CD4-positive, alpha-beta T cell treated with Interleukin-6 for 4 hours (primary cell): ENCODE measurements at places on chromosomes 1 and 21.

DNA sequence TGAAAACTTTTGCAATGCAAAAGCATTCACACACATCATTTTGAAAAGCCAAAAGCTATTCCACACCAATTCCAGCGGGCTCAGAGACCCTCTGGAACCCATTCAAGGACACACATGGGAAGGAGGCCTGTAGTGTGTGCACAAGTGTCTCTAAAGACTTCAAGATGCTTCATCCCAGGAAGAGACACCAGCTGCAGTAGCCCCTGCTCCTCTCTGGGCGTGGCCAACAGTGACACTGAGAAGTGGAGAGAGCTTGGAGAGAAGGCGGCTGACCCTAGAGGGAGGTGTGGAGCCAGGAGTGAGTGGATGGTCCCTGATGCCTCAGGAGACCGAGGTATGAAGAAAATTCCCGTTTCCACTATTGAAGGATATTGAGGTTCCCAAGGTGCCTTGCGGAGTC lies 14.9 kb upstream of the TNNI1 start:
- no peak for DNase-seq

DNA sequence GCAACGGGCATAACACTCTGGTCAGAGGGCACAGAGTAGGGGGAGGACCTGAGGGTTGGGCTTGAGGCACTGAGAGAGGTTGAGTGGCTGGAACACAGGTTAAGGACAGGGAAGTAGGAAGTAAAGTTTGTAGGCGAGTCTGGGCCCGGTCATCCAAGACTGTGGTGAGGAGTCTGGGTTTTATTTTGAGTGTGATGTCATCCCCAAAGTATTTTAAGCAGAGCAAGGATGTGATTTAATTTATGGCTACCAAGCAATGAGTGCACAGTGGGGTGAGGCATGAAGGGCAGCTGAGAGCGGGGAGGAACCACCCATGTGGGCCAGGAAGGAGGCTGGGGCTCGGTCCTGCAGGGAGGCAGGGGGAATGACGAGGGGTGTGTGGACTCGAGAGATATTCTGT lies 11.2 kb upstream of the VWA5B1 start:
- no peak for DNase-seq

- peak; percentile 18 for DNase-seq
Measured at GRCh38 chr1:84145068-84145467, 997 bp downstream of the PRKACB start.

DNA sequence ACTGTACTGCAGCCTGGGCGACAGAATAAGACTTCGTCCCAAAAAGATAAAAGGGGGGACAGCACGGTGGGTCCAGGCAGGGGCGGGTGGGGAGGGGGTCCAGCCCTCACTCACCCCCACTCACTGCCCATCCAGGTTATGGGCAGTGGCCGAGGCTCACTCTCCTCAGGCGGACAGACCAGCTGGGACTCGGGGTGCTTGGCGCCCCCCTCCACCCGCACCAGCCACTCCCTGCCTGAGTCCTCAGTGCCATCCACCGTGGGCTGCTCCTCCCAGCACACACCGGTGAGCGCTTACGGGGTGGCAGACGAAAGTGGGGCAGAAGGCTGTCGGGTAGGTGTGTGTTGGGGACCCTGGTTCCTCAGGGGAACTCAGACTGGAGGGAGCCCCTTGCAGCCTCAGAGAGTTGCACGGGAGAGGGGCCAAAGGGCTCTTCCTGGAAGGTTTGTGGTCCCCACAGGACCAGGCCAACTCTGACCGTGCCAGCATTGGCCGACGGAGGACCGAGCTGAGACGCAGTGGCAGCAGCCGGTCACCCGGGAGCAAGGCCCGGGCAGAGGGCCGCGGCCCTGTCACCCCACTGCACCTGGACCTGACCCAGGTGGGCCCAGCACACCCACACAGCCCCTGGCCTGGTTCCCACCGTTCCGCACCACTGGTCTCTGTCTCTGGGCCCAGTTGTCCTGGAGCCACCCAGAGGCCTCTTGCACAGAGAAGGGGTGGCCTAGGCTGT lies 6.6 kb downstream of the PLEKHN1 start:
- DNase-seq, result no peak

- DNase-seq, result no peak
Measured at GRCh38 chr1:71339238-71339637, 258.4 kb upstream of the ZRANB2 start.

DNA sequence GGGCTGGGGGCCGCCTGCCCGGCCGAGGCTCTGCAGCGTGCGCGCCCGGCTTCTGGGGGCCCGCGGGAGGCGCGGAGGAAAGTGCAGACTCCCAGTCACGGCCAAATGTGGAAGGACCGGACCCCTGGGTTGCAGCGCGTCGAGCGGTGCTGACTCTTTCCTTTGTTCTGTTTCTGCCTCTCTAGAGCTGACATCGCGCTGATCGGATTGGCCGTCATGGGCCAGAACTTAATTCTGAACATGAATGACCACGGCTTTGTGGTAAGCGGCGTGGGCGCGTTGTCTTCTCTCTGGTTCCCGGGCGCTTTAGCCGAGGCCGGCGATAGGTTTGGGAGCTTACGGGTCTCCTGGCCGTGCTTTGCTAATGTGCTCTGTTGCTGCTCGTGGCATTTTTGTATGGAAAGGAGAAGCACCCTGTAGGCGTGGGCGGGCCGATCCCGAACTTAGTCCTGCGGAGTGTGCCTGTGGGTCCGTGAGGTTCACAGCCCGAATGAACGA lies 629 bp downstream of the PGD start:
- DNase-seq, result no peak

DNA sequence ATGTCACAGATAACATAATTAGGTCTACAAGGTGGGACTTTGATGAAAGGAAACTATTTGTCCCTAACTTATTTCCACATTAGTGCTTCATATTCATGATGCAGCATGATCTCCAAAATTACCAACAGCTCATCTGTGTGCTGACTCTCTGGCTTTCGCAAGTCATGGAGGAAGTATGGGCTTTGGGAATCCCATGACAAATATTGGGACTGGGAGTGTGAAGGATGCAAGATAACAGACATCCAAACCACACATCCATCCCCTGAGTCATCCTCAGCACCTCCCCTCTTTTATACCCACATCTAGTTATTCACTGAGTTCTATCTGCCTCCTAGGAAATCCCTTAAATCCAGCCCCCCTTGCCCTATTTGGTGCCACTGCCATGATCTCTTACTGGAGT lies 102.8 kb upstream of the COL24A1 start:
- DNase-seq, result no peak

DNA sequence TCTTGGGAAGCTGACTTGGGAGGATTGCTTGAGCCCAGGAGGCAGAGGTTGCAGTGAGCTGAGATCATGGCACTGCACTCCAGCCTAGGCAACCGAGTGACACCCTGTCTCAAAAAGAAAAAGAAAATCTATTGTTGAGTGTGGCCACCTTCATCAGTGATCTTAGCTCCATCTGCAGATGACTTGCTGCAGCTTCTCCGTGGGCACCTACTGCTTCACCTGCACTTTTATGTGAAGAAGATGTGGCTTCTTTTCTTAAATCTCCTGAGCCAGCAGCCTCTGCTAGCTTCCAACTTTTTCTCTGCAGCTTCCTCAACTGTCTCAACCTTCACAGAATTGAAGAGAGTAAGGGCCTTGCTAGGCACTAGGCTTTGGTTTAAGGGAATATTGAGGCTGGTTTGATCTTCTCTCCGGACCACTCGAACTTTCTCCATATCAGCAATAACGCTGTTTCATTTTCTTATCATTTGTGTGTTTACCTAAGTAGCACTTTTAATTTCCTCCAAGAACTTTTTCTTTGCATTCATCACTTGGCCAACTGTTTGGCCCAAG lies 28.0 kb downstream of the AGPAT3 start:
- no peak for DNase-seq

- no peak for DNase-seq
Measured at GRCh38 chr1:31040038-31040437, 25.5 kb downstream of the PUM1 start.

DNA sequence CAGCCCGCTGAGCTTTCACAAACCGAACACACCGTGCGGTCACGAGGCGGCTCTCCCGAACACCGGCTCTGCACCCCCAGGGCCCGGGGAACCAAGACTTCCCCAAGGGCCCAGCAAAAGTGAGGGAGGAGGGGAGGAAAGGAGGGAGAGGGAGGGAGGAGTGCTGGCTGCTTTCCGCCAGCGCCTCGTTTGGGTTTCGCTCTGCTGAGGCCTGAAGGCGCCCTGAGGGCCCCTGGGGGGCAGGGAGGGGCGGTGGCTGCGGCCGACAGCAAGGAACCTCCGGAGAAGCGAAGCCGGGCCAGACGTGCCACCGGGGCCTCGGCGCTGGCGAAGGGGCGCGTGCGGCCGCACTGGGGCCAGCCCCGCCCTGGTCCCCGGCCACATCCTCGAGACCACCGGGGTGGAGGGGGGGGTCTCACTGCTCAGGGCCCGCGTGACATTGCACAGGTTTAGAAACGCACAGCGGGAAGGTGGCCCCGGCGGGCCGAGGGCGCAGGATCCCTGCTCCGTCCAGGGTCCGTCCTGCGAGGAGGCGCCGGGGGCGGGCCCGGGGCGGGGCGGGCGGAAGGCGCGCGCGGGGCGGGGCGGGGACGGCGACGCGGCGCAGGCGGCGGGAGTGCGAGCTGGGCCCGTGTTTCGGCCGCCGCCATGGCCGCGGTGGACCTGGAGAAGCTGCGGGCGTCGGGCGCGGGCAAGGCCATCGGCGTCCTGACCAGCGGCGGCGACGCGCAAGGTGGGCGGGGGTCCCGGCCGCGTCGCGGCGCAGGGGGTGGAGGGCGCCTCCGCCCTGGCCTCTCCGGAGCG lies at the start of gene PFKL:
TSS of gene PFKL (plus strand) at position 596 of the 804 bp plus-strand sequence. CDS start at position 649, 53 bp downstream.
- peak; percentile 69 for DNase-seq

- DNase-seq, result peak; percentile 31
Measured at GRCh38 chr1:211833174-211833820, 2.7 kb upstream of the LPGAT1 start.

DNA sequence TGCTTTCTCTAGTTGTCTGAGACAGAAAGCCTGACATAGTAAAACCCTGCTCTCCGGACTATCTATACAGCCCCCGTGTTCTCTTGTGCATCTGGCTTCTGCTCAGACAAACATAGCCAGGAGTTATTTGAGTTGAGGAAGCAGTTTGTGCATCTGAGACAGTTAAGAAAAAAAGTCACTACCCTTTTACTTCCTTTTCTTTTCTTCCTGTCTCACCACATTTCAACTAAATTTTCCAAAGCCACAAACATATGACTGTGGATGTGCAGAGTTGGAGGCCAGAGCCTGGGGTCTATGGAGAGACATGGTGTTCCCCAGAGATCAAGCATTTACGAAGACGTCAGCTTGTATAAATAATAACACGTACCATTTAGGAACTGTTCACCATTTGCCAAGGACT lies 158.5 kb upstream of the FGGY start:
- DNase-seq, result no peak

- no peak for DNase-seq
Measured at GRCh38 chr1:152768847-152769533, 6.0 kb upstream of the LCE1F start.

GRCh38 chr1:208515129-208515528 lies 270.9 kb upstream of the PLXNA2 start:
- no peak for DNase-seq

DNA sequence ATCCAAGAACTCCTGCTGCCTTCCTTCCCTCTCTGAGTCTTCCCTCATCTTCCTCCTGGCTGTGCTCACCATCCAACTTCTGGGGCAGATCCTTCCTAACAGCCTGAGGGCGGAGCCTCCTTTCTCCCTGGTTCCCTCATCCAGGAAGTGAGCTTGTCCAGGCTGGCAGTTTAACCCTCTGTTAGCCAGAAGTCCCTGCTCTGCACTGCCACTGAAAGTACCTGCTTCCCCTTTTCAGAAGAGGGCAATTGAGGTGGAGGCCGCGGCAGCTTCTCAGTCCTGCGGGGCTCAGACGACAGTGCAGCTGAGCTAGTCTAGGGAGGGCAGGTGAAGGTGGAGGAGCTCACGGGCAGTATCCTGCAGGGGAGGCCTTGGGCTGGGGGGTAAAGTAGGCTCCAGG lies 149.1 kb downstream of the FCRL5 start:
- no peak for DNase-seq

- peak; percentile 38 for DNase-seq
Measured at GRCh38 chr1:30761381-30762151, 4.0 kb upstream of the LAPTM5 start.

DNA sequence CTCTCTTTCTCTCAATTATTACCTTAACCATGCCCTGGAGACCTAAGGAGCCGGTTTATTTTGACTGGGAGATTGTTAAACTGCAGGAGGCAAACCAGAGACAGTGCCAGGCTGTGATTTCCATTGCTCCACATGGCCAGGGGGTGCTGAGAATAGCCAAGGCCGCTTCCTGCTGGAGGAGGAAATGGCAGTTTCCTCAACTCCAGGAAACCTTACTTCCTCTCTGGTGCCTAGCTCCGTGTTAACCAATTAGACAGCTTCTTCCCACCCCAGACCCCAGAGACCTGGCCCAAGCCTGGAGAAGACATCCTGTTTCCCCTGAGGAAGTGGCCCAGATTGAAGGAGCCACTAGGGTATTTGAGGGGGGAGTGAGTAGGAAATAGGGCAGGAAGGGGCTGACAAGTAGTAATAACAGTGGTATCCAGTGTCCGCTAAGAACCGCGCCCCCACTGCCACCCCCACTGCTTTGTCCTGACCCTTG lies 161.2 kb downstream of the PLPP3 start:
- DNase-seq, result no peak

GRCh38 chr1:109793486-109794318 lies 30.0 kb upstream of the EPS8L3 start:
- peak; percentile 63 for DNase-seq

- no peak for DNase-seq
Measured at GRCh38 chr1:51555866-51556619, 37.0 kb upstream of the EPS15 start.

GRCh38 chr1:70790232-70790923 lies 257.2 kb downstream of the PTGER3 start:
- no peak for DNase-seq

DNA sequence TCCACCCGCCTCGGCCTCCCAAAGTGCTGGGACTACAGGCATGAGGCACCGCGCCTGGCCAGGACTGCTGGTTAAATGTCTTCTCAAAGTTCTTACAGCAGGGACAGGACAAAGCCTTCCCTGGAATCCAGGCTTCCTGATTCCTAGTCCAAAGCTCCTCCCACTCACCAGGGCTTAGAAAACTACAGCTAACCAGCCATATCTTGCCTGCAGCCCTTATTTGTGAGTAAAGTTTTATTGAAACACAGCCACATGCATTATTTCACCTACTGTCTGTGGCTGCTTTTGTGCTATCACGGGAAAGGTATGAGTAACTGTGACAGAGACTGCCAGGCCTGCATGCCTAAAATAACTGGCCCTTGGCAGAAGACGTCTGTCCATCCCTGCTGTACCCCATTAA lies 24.4 kb downstream of the TMCO4 start:
- DNase-seq, result no peak

- no peak for DNase-seq
Measured at GRCh38 chr1:10646347-10646861, 150.0 kb downstream of the CASZ1 start.

DNA sequence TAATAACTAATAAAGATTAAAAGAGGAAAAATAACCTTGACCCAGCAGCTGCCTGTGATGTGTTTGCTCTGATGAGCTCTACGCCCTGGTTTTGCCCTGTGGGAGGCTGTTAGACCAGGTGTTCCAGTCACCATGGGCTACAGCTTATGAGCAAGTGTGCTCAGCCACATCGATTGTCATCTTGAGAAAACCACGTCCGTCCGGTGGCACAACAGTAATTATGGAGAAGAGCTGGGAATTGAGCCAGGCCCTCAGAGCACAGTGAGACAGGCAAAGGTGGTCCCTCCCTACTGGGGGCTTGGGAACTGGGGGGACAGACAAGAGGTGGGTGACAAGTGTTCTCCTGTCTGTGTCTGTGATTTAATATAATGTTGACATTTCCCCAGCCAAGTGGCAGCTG lies 420.5 kb downstream of the MATN1 start:
- no peak for DNase-seq

GRCh38 chr1:160330119-160330518 lies 12.9 kb downstream of the COPA start:
- no peak for DNase-seq
